Activated CD8-positive, alpha-beta memory T cell treated with anti-CD3 and anti-CD28 coated beads for 4 hours (primary cell): ENCODE measurements at places on chromosomes 5 and 9.

GRCh38 chr5:141543053-141543452 lies 54.2 kb downstream of the PCDHGC5 start:
- no peak for DNase-seq

DNA sequence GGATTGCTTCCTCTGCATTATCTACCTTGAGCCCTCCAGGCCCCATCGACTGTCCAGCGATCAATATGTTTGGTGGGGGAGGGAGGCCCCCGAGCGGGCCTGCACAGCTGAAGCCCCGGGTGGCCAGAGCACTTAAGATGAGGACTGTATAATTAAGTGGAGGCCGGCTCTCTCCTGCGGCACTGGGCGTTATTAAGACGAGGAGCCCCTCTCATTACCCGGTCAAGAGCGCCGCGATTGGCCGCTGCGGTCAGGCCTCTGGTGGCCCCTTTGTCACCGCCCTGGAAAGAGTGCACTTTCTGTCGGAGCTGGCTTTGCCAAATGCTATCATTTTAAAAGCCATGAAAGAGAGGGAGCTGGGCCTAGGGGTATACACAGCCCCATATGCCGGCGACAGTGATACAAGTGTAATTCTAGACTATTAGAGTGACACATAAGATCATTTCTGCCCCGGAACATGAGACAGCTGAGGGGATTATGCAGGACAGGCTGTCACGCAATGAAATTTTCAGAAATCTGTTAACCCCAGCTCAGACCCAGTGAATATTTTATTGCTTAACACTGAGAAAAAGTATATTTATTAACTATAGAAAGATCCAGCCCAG lies 106.3 kb upstream of the IRX1 start:
- DNase-seq = no peak

DNA sequence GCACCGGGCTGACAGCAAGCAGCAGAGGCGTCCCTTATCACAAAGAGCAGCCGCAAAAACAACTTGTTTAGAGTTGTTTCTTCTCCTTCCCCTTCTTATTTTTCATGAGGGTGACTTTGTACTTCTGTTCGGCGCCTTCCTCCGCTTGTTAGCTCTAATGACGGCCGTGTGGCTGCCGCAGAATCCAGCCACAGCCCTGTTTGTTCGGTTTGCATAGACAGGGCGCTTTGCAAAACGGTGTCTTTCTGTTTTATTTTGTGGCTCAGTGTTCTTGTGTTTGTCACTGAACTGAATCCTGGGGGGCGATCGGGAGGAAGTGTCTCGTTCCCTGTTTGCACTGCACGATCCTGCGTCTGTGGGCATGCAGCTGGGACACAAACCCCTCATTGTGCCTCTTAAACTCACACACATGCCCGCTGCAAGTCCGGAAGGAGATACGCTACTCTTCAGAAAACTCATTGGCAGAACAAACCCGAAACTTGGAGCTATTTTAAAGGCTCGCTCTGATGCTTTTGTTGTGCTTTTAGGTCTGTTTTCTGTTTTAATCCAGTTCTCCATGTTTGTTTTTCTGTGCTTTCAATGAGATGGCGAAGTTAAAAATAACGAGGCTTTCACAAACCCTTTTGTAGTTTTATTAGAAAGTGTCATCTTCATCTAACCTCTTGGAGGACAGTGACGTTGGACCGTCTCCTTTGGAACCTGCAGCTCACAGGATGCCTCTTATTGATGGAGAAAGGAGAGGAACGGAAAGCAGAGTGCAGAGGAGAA lies 213.9 kb downstream of the IRX2 start:
- DNase-seq = no peak

GRCh38 chr5:139788294-139788910 lies 7.2 kb upstream of the PSD2 start:
- no peak for DNase-seq

DNA sequence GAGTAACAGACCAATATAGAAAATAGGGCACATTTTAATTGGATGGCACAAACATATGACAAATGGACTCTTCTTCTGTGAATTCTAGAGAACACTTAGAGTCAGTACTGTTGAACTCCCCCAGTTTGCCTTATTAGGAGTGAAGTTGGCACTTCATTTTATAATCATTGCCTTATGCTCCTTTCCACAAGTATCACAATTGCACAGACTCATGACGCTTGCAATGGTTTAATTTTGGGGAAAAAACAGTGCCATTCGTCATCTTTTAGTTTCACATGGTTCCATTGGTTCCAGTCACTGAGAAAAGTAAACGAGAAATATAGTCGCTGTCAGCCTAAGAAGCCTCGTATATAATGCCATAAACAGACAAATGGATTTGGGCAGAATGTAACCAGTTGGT lies 71.2 kb downstream of the LURAP1L start:
- DNase-seq = no peak

GRCh38 chr5:112738191-112738560 lies 491 bp downstream of the APC start:
- DNase-seq = no peak

- no peak for DNase-seq
Measured at GRCh38 chr9:136527721-136528710, 17.8 kb downstream of the NOTCH1 start.

- no peak for DNase-seq
Measured at GRCh38 chr5:125409861-125410536, 663.6 kb upstream of the ZNF608 start.

GRCh38 chr9:68702493-68702892 lies 2.5 kb upstream of the PIP5K1B start:
- no peak for DNase-seq

DNA sequence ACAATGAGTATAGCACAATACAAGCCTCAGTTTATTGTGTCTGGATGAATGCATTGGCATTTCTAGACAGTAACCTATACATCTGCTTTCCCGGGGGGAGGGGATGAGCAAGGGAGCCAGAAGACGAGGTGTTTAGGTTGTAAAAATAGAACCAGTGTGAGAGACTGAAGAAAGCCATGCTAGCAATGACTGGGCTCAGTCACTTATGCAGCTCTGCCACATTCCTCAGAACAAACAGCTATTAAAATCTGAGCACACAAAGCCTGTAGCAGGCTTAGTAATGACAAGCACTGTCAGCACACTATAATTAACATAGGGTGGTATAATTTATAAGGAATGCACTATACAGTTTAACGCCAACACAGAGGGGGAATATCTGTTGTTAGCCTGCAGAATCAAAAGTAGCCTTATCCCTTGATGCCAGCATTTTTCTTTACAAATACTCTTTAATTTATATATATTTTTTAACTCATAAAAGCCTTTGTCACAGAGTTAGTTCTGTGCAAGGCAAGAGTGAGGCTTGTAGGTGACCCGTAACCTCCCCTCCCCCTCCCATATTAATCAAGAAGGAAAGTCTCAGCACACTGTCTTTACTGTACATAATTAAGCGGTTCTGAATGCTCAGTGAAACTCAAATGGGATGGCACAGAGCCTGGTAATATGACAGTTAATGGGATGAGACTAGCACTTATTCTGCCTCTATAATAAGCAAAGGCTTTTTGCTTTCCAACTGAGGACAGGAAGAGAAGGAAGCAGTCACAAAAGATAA lies 295.4 kb downstream of the CSNK1G3 start:
- DNase-seq = no peak

DNA sequence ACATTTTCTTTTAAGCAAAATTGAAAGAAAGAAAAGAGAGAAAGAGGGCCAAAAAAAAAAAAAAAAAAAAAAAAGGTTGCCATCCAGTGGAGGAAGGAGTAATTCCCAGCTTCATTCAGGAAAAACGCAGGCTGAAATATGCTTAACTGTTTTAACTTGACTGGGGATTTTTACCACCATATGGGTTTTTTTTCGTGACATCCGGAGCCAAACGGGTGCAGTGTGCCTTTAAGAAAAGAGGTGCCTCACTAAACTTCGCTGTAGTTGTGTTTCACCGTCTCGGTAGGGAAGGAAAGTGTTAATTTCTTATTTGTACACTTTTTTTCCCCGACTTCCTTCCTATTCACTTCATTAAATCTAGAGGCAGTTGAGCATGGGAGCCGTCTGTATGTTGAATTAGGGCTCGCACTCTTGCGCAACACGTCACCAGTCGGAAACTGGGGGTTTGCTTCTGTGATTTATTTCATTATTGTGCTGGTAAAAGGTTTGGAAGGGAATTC lies 143.0 kb downstream of the SMARCA2 start:
- DNase-seq = peak; percentile 7

DNA sequence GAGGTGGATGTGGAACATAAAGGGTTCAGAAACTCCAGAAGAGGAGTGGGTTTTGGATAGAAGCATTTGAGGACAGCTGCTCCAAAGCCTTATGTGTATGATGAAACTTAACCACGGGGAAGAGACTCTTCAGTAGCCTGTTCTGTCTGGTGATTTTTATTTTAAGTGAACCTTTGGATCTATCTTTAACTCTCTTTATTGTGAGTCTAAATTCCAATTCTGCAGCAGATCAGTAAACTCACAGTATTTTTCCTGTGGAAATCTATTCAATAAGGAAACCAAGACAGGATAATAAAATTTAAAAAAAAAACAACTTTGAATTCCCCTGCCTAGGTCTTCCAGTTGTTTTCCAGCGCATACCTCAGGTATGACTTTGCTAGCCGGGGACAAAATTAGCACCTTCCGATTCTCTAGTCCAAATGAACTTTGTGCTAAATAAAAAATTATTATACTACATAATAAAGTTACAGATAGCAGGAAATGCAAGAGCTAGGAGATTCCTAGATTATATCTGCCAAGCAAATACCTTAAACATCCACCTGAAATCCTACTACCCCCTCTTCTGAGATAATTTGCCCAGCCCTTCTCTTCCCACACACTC lies 101.9 kb downstream of the NLN start:
- DNase-seq = no peak

DNA sequence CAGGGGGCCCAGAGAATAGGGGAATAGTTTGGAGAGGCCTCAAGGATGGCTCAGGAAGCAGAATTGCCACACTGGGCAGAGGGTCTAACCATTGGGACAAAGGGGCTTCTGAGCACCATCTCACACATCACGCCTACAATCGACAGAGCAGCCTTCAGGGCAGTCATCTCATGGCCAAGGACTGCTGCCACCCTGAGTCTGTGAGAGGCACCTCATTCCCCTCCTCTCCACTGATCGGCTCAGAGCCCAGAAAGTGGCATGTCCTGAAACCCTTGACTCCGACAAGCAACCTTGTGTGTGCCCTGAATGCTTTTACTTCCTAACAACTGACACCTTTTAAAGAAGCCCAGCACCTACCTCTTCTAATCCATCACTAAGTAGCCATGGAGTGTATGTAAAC lies 128.9 kb upstream of the PTPN3 start:
- DNase-seq = no peak

DNA sequence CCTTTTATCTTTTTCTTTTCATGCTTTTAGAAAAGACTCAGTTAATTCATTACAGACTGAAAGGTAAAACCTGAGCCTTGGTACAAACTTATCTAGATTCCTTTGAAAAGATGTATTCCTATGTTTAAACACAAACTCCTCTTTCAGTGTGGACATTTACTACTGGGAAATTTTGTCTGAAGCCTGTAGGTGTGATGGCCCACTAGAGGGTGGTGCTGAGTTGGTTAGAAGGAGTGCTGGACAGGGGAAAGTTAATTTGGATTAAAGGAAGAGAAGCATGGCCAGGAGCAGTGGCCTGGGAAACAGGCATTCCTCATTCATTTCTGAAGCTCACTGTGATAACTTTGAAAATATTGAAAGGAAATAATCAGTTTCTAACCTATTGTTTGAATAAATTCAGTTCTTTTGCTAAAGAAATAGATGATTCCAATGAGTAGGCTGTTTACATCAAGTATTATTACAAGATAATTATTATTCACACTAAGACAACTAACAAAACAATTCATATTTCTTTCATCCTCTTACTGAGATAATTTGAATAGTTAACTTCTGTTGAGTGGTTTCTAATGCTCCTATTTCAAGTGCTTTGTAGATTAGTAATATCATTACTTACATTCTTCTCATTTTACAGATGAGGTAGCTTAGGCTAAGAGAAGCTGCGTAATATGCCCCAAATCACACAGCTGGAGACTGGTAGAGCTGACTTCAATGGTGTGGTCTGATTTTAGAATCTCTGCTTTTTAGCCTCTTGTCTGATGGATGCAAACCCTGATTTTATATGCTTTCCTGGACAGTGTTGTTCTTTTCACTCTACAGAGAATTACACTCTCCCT lies 150.9 kb downstream of the ADGRV1 start:
- no peak for DNase-seq

GRCh38 chr5:61618577-61618976 lies 286.5 kb downstream of the ZSWIM6 start:
- no peak for DNase-seq

DNA sequence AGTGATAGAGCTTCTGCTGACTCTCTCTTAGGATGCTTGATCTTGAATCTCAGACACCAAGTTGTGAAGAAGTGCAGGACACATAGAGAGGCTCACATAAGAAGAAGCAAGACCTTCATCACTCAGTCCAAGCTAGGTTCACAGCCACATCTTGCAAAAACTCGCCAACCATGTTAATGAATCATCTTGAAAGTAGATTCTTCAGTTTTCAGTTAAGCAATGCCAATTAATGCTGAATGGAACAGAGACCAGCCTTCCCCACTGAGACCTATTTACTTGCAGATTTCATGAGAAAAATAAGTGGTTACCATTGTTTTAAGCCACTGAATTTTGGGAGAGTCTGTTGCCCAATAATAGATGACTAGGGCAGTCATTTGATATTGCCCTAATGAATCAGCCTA lies 217.7 kb upstream of the EDIL3 start:
- no peak for DNase-seq

DNA sequence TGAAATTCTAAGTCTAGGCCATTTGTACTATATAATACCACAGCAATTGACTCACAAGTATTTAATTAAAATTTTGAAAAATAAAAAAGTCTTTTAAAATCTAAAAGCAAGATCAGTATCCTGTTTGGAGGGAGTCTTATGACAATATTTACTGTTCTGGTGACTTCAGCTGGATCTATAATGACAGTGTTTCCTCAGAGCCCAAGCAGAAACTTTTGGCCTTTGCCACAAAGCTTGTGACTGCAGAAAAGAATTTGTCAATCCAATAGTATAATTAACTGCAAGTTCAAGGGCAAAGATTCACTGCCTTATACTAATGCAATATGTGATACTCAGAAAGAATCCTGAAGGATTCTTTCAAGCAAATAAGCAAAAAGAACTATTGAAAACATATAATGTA lies 49.6 kb upstream of the RAPGEF6 start:
- no peak for DNase-seq

- DNase-seq = no peak
Measured at GRCh38 chr5:121974261-121974660, 12.5 kb downstream of the SRFBP1 start.

GRCh38 chr5:144189800-144190429 lies 19.2 kb downstream of the KCTD16 start:
- peak; percentile 61 for DNase-seq

DNA sequence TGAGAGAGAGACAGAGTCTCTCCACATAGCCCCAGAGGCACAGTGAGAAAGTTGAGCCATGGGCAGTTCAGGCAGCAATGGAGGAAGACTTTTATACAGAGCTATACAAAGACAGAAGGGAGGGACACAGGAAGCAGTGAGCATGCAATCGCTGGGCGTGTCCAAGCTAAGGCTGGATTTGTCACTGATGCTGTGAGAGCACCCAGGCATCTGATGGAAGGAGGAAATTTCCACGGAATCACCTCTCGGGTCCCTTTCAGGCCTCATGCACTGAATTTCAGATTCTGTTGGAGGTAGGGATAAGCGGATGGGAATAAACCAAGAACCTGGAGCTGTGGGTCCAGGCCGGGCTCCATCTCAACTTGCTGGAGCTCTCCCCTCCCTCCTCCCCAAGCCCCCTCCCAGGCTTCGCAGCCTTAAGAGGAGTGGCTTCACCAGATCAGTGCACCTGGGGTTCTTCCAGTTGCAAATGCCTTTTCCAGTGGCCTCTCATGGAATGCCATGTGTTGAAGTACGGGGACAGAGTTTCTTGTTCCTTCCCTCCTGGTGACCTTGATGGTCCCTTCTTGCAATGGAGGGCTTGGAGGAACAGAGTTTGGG lies 114.8 kb upstream of the ALDH1B1 start:
- no peak for DNase-seq

GRCh38 chr5:178786859-178787499 lies 56.5 kb upstream of the ZNF354A start:
- DNase-seq = no peak
